ENCODE measurements at places on chromosomes 13 and 19.

GRCh38 chr13:43783820-43784219, 3.0 kb downstream of the ENOX1 start:
- no peak for DNase-seq

DNA sequence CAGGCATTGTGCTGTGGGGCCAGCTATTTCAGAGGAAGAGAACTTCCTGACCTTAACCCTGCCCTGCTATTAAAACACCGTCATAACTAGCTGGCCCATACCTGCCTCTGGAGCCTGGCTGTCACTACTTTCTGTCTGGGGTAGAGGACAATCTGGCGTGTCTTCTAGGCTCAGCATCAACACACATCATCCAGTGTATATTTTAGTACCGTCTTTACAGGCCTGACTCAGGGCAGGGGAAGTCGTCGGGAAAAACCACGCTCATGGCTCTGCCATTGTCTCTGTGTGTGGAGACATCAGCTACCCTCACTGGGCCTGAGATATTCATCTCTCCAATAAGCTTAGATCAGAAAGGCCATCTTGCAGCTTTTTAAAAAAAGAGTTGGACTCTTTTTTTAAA, 151.1 kb downstream of the KATNAL1 start:
- no peak for DNase-seq

DNA sequence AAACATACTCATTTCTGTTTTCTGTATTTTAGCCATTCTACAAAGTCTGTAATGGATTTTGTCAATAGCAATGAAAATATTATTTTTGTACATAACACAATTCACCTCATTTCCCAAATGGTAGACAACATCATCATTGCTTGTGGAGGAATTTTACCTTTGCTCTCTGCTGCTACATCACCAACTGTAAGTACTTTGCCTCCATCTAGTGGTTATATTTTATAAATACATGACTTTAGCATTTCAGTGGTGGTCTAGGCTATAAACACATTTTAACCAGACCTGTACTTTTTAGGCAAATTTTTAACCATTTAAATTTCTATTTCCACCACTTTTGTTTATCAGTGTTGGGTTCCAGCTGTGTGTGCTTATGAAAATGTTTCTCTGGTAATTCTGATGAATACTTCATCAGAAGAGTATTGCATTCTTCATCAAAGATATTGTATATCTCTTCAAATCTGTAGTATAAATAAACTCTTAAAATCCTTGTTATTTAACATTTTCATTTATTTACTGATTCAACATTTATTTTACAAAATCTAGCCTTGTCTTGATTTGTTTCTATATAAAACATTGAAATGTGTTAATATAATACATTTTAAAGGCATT, 222.4 kb downstream of the NBEA start:
- peak; percentile 45 for DNase-seq

DNA sequence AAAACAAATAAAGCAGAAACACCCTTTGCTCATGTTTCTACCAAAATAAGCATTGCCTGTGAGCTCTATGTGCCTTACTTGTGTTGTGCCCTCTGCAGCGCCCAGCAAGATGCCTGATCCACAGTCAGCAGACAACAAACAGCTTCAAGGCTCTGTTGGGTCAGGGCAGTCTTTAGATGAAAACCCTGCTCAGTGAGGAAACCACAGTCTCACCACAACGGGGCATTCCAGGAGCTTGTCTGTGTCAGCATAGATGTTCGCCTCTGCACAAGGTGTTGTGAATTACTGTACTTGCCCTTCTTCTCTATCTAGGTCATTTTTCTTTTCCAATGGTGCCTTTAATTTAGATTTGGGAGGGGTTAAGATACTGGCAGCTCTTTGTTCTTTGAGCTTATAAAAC, 251.9 kb downstream of the COL4A1 start:
- no peak for DNase-seq

GRCh38 chr19:17488593-17489391, 18.5 kb downstream of the SLC27A1 start:
- peak; percentile 50 for DNase-seq

DNA sequence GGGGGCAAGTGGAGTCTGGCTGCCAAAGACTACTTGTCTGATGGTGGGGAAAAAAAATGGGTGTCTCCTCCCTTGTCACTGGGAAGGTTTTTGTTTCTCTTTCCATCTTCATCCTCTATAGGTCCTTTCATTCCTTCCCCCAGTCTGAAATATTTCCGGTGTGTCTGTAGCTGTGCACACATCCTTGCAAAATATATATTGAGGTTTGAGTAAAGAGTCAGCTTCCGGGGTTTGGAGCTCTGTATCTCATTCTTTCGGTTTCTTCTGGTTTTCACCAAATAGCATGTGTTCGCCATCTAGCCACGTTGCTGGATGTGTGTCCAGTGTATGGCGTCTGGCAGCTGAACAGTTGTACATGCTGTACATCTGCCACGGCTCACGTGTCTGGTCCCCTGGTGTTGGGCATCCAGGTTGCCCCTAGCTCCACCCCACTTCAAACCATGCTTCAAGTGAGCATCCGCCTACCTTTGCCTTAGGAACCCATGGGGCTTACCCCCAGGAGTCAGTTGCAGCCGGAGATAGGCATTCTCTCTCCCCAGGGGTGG, 142.2 kb downstream of the SIPA1L3 start:
- peak; percentile 93 for DNase-seq
